Upper lobe of left lung (tissue), 6 donors: ENCODE measurements at places on chromosomes 3 and 15.
A peak's percentile ranks its signal among the peaks of the same experiment; 100 is the strongest.

DNA sequence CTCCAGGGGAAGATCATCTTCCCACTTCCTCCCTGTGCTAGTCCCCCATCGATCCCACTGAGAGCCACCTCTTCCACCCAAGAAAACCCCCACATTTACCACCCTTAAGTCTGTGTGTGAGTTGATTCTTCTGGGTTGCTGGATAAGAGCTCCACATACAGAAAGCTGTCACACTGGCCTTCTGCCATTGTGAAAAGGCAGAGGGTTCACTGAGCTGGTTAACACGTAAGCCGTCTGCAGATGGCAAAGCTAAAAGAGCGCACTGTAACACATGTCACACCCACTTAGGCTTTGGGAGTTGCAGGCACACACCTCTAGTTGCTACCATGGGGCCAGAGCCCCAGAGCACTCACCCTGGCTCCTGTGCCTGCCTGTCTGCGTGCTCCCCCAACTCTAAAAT lies 309.8 kb upstream of the LRRC3B start:
- DNase-seq = no peak
- H3K4me1 ChIP-seq = no peaks in the 10 kb centered on the region
- H3K27ac ChIP-seq = no peak overlapping the region
- no peak overlapping the region for H3K4me3 ChIP-seq
- no peaks in the 10 kb centered on the region for H3K27me3 ChIP-seq

DNA sequence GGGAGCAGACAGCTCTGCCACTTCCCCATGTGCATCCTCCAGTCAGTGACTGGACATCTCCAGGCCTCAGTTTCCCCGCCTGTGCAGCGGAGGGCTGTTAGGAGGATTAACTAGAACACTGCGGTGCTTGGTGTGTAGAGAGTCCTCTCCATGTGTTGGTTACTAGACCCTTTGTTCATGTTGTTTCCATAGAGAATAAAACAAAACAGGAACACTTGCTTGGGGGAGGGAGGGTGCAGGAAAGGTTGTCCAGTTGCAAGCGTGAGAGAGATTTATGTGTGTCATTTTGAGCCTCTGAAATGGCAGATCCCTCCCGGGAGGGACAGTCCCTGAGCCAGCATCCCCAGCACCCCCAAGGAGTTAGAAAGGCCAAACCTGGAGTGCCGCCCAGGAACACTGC lies 184.0 kb upstream of the LYSMD4 start:
- no peaks in the 10 kb centered on the region for H3K27me3 ChIP-seq
- H3K4me3 ChIP-seq = no peak overlapping the region
- no peaks in the 10 kb centered on the region for H3K36me3 ChIP-seq
- no peak overlapping the region for H3K27ac ChIP-seq
- DNase-seq = no peak

GRCh38 chr15:68650901-68651709 lies 72.3 kb downstream of the CORO2B start:
- no peaks in the 10 kb centered on the region for H3K36me3 ChIP-seq
- H3K27me3 ChIP-seq = no peaks in the 10 kb centered on the region
- H3K27ac ChIP-seq = no peak overlapping the region
- H3K4me3 ChIP-seq = no peak overlapping the region
- H3K4me1 ChIP-seq = no peaks in the 10 kb centered on the region

- H3K27ac ChIP-seq = no peak overlapping the region
- H3K4me3 ChIP-seq = peak overlapping the region; percentile 54
- no peaks in the 10 kb centered on the region for H3K36me3 ChIP-seq
These were observed 1.7 kb downstream of the RORA start for GRCh38 chr15:61227269-61227949.

DNA sequence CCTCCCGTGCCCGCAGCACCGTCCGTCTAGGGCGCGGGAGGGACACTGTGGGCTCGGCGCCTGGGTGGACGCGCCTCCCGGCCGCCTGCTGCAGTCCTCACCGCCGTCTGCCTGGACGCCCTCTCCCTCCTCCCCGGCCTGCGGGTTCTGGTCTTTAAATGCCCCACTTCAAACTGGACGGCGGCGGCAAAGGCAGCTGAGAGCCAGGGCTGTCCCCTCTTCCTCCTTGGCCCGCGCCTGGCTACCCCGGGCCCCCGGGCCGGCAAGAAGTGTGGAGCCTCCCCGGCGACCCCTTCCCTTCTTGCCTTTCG lies 426 bp downstream of the CBLB start:
- DNase-seq = peak; percentile 60
- H3K4me3 ChIP-seq = peak overlapping the region; percentile 95
- H3K36me3 ChIP-seq = no peaks in the 10 kb centered on the region
- peaks cover 41% of the 10 kb centered on the region for H3K4me1 ChIP-seq
- peak overlapping the region; percentile 96 for H3K27ac ChIP-seq

GRCh38 chr3:46447228-46447985 lies 17.3 kb downstream of the LTF start:
- H3K27ac ChIP-seq = no peak overlapping the region
- H3K27me3 ChIP-seq = no peaks in the 10 kb centered on the region
- no peak overlapping the region for H3K4me3 ChIP-seq
- H3K36me3 ChIP-seq = peaks cover 7% of the 10 kb centered on the region

DNA sequence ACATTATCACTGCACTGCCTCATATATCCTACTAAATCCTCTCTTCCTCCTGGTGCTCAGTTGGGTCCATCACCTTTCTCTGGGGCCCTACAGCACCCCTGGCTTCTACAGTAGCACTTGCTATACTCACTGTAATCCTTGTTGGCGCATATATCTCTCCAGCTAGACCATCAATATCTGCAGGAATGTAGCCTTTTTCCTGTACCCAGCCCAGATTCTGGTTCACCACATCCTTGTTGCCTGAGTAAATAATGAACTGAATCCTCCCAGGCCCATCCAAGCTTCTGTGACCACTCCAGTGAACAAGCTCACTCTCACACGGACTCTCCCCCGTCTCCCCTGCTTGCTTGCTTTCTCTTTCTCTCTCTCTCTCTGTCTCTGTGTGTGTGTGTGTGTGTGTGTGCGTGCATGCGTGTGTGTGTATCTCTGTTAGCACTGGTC lies 62.5 kb upstream of the LIPC start:
- H3K27me3 ChIP-seq = no peaks in the 10 kb centered on the region
- H3K36me3 ChIP-seq = no peaks in the 10 kb centered on the region
- no peak for DNase-seq

GRCh38 chr3:31927811-31928210 lies 53.3 kb downstream of the OSBPL10 start:
- no peak overlapping the region for H3K4me3 ChIP-seq
- no peaks in the 10 kb centered on the region for H3K27me3 ChIP-seq
- DNase-seq = no peak
- no peak overlapping the region for H3K27ac ChIP-seq

DNA sequence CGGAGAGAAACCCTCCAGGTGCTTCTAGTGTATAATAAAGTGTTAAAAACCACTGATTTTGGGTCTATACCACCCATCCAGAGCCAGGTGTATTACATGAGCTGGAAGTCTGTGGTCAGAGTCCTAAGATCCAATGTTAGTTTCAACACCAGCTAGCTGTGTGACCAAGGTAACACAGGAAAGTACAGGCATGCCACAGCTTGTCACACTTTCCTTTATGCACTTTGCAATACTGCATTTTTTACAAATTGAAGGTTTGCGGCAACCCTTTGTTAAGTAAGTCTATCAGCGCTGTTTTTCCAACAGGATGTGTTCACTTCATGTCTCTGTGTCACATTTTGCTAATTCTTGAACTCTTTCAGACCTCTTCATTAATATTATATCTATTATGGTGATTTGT lies 201.3 kb upstream of the PRICKLE2 start:
- no peaks in the 10 kb centered on the region for H3K27me3 ChIP-seq
- DNase-seq = no peak
- H3K4me1 ChIP-seq = peaks cover 7% of the 10 kb centered on the region
- no peak overlapping the region for H3K27ac ChIP-seq
- H3K4me3 ChIP-seq = no peak overlapping the region

DNA sequence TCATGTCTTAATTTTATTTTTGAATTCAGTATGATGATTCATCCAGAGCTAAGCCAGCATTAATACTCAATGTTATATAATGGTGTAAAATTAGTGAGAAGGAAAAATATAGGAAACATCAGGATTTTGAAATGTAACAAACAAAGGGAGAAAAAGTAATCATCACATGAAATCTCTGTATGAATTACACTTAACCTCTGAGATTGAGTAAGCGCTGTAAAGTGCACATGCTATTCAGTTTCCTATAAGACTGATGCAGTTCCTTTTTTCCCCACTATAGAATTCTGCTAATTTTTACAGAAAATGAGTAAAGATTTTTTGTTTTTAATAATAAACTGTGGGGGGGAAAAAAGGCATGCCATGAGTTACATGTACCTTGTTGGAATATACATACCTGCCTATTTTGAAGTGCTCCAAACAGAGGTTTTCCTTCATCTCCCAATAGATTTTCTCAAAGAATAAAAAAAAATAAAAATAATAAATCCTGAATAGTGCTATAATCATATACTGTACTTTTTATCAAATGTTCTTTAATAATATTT lies 64.0 kb upstream of the TTBK2 start:
- no peaks in the 10 kb centered on the region for H3K4me1 ChIP-seq
- H3K27ac ChIP-seq = no peak overlapping the region
- peaks cover 4% of the 10 kb centered on the region for H3K36me3 ChIP-seq
- no peak overlapping the region for H3K4me3 ChIP-seq
- no peak for DNase-seq
- H3K27me3 ChIP-seq = no peaks in the 10 kb centered on the region

GRCh38 chr15:65192016-65192415 lies 6.9 kb upstream of the CLPX start:
- H3K4me3 ChIP-seq = no peak overlapping the region
- no peaks in the 10 kb centered on the region for H3K27me3 ChIP-seq
- no peak overlapping the region for H3K27ac ChIP-seq
- no peaks in the 10 kb centered on the region for H3K36me3 ChIP-seq

- no peaks in the 10 kb centered on the region for H3K36me3 ChIP-seq
- no peak for DNase-seq
- H3K27ac ChIP-seq = no peak overlapping the region
- H3K4me1 ChIP-seq = peaks cover 6% of the 10 kb centered on the region
These were observed 38.1 kb downstream of the TM2D3 start for GRCh38 chr15:101614001-101614585.

DNA sequence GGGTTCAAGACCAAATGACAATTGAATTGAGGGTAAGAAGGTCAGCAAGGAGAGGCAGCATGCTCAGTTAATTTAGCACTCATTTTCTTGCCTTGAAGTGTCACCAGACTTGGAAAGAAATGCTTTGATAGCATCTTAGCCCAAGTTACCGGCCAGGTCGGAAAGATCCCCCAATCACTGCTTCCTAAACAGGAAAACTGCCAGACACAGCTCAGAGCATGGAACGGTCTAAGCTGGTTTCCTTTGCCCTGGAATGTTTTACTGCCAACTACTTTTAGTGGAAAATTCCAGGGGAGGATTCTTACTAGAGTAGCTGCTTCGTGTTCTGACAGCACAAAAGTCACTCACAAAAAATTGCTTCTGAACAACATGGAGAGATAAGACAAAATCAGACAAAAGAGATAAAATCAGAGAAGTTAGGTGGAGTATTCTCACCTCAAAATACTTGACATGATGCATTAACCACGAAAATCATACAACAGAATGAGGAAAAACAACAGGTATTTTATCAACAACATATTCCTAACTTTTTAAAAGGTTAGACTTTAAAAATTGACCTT lies 65.5 kb downstream of the CCR4 start:
- H3K27me3 ChIP-seq = no peaks in the 10 kb centered on the region
- H3K4me1 ChIP-seq = no peaks in the 10 kb centered on the region
- H3K4me3 ChIP-seq = no peak overlapping the region
- H3K36me3 ChIP-seq = peaks cover 94% of the 10 kb centered on the region
- H3K27ac ChIP-seq = no peak overlapping the region
- DNase-seq = no peak

DNA sequence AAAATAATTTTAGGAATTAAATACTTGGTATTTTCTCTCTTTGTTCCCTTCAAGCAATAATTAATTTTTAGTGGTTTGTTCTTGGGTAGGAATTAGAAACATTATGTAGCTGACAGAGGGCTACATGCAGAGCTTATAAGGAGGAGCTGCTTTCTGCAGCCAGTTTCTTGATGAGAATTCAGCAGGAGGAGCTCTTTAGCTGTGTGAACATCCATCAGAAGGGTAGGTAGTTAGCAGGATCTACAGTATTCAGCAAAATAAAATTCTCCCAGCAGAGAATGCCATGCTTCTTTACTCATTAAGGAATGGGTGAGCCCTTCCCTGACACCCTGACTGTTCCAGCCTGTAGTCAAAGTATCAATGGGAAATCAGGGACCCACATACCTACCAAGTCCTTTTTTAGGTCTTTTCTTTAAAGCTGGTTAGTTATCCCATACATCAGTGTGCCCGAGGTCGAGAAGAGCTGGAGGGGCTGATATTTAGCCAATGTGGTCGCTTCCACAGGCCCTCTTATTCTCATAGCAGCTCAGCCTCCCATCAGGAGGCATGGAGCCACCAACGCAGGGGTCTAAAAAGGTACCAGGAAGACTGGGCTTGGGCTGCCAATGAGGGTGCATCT lies 54.0 kb downstream of the KCNAB1 start:
- no peaks in the 10 kb centered on the region for H3K4me1 ChIP-seq
- no peak overlapping the region for H3K4me3 ChIP-seq
- no peaks in the 10 kb centered on the region for H3K36me3 ChIP-seq

GRCh38 chr3:156176048-156176447 lies 55.7 kb downstream of the KCNAB1 start:
- no peak overlapping the region for H3K4me3 ChIP-seq
- no peak overlapping the region for H3K27ac ChIP-seq
- DNase-seq = no peak
- H3K36me3 ChIP-seq = no peaks in the 10 kb centered on the region
- no peaks in the 10 kb centered on the region for H3K4me1 ChIP-seq

DNA sequence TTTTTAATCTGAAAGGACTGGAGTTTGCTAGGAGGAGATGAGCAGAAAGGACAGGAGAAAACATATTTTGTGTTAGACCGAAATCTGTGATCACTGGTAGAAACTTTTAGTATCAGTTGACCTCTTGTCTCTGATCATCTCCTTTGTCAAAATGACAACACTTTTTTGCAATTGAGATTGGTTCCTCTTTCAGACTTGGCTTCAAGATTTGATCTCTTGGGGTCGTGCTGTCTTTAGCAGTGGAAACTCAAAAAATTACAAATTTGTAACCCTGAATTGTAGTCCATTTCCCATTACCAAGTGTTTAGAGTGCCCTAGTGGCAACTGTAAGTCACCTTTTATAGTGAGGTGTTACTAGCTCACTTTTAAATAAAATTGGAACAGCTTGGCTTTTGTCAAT lies 107.4 kb downstream of the KLHL25 start:
- no peak overlapping the region for H3K4me3 ChIP-seq
- H3K4me1 ChIP-seq = peaks cover 54% of the 10 kb centered on the region
- H3K27me3 ChIP-seq = no peaks in the 10 kb centered on the region
- H3K36me3 ChIP-seq = peaks cover 39% of the 10 kb centered on the region

- peaks cover 11% of the 10 kb centered on the region for H3K27me3 ChIP-seq
- no peak for DNase-seq
- no peaks in the 10 kb centered on the region for H3K36me3 ChIP-seq
- peak overlapping the region; percentile 66 for H3K27ac ChIP-seq
These were observed 142.1 kb downstream of the NUP210 start for GRCh38 chr3:13277860-13278531.

- H3K27ac ChIP-seq = no peak overlapping the region
- H3K36me3 ChIP-seq = no peaks in the 10 kb centered on the region
- no peaks in the 10 kb centered on the region for H3K27me3 ChIP-seq
- H3K4me1 ChIP-seq = no peaks in the 10 kb centered on the region
- no peak for DNase-seq
- no peak overlapping the region for H3K4me3 ChIP-seq
These were observed 31.7 kb upstream of the XYLB start for GRCh38 chr3:38314764-38315487.

- no peaks in the 10 kb centered on the region for H3K27me3 ChIP-seq
- no peaks in the 10 kb centered on the region for H3K4me1 ChIP-seq
- no peaks in the 10 kb centered on the region for H3K36me3 ChIP-seq
- DNase-seq = no peak
- no peak overlapping the region for H3K4me3 ChIP-seq
These were observed 206.6 kb upstream of the MDFIC2 start for GRCh38 chr3:70519026-70519425.
